Airway epithelial cell (primary cell): ENCODE measurements at places on chromosomes 12 and 14. TPM values are rescaled to one million over a fixed set of nuclear protein-coding genes. Genes with fewer than 3 reads are reported as not detected.

GPR68 gene
- 1.3 and 1.9 TPM in 2 replicates for total RNA-seq

COX8C gene
- total RNA-seq = not detected in 2 replicates

FAM177A1 gene
- 48.7 and 50.3 TPM in 2 replicates for total RNA-seq

TCL1B gene
- total RNA-seq = not detected in 2 replicates

SPIC gene
- not detected in 2 replicates for total RNA-seq

IL31 gene
- total RNA-seq = not detected in 2 replicates

ZNF385A gene
- total RNA-seq = 33.3 and 52.3 TPM in 2 replicates

FAM181A gene
- 0.09 and 0.99 TPM in 2 replicates for total RNA-seq

TPI1 gene
- 1,425 and 1,466 TPM in 2 replicates for total RNA-seq

POTEG gene
- total RNA-seq = not detected in 2 replicates

TMEM132C gene
- total RNA-seq = not detected in 2 replicates

PRKD1 gene
- 0.71 and 1.6 TPM in 2 replicates for total RNA-seq

NACA gene
- 1,159 and 1,186 TPM in 2 replicates for total RNA-seq

SERPINA12 gene
- total RNA-seq = not detected in 2 replicates

NELL2 gene
- not detected in 2 replicates for total RNA-seq

MIP gene
- total RNA-seq = not detected in 2 replicates

CCDC175 gene
- not detected in 2 replicates for total RNA-seq

APOF gene
- not detected in 2 replicates for total RNA-seq

RHEBL1 gene
- 0.09 and 0.14 TPM in 2 replicates for total RNA-seq

EXOC3L4 gene
- not detected in 2 replicates for total RNA-seq

RHOJ gene
- 0.21 TPM in 1 of 2 replicates, not detected in the other for total RNA-seq

RNASE12 gene
- total RNA-seq = not detected in 2 replicates
